Colonic mucosa (tissue), 4 donors: ENCODE measurements at places on chromosomes 16 and 17. TPM values are rescaled to one million over a fixed set of nuclear protein-coding genes. Genes with fewer than 3 reads are reported as not detected.

Gene SALL1
- 4.1 TPM for total RNA-seq

Gene PRSS21
- total RNA-seq, result 2.6 TPM

Gene NEUROD2
- total RNA-seq, result not detected

Gene C17orf100
- 1.9 TPM for total RNA-seq

Gene C16orf46
- total RNA-seq, result 0.40 TPM

Gene TNFRSF17
- 1.3 TPM for total RNA-seq

Gene NGFR
- 0.49 TPM for total RNA-seq

Gene PTX4
- not detected for total RNA-seq

Gene SLC22A31
- 1.3 TPM for total RNA-seq

DNA sequence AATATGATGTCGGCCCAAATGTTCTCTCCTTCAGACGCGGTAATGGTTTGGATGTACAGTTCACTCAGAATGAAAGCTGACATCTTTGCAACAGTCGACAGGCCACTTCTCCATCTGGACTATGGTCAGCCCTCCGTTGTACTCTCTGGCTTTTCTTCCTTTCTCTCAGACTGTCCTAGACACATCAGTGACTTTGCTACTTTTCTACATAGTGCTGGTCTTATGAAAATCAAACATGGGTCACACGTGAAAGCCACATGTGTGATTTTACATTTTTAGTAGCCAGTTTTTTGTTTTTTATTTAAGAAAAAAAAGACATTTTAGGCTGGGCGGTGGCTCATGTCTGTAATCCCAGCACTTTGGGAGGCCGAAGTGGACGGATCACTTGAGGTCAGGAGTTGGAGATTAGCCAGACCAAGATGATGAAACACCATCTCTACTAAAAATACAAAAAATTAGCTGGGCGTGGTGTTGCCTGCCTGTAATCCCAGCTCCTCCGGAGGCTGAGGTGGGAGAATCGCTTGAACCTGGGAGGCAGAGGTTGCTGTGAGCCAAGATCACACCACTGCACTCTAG lies 644.1 kb downstream of the KCNJ2 start:
- no peak for DNase-seq
- no peaks in the 10 kb centered on the region for H3K27me3 ChIP-seq
- no peak overlapping the region for H3K4me3 ChIP-seq
- no peaks in the 10 kb centered on the region for H3K4me1 ChIP-seq

GRCh38 chr16:52191531-52192134 lies 355.3 kb downstream of the TOX3 start:
- H3K4me1 ChIP-seq, result no peaks in the 10 kb centered on the region
- no peak overlapping the region for H3K4me3 ChIP-seq
- no peaks in the 10 kb centered on the region for H3K27me3 ChIP-seq
- H3K27ac ChIP-seq, result no peak overlapping the region

DNA sequence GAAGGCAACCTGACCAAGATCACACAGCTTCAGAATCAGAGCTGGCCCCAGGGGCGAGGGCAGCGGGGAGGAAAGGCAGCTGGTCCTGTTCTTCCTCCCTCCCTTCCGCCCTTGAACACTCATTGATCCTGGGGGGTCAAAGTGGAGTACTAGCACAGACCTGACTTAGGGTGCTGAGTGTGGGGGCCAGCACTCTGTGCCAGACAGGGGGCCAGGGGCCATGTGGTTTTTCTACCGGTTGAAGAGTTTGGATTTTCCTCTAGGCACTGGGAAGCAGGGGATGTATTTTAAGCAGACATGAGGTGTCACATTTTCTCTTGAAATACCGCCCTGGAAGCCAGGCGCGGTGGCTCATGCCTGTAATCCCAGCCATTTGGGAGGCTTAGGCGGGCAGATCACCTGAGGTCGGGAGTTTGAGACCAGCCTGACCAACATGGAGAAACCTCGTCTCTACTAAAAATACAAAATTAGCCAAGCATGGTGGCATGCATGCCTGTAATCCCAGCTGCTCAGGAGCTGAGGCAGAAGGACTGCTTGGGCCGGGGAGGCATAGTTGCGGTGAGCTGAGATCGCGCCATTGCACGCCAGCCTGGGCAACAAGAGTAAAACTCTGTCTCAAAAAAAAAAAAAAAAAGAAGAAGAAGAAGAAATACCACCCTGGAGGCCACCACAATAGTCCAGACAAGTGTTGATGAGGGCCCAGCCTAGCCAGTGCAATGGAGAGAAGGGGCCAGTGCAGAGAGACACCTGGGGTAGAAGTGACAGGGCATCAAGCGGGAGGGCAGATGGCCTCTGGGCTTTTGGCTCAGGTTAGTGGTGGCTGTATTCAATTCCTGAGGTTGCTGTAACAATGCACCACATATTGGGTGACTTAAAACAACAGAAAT lies 15.3 kb downstream of the OSBPL7 start:
- no peak for DNase-seq
- H3K4me1 ChIP-seq, result peaks cover 7% of the 10 kb centered on the region
- H3K4me3 ChIP-seq, result no peak overlapping the region
- no peak overlapping the region for H3K27ac ChIP-seq
- H3K27me3 ChIP-seq, result no peaks in the 10 kb centered on the region
- peaks cover 16% of the 10 kb centered on the region for H3K36me3 ChIP-seq

- DNase-seq, result no peak
- no peak overlapping the region for H3K27ac ChIP-seq
- H3K27me3 ChIP-seq, result no peaks in the 10 kb centered on the region
- no peaks in the 10 kb centered on the region for H3K36me3 ChIP-seq
- H3K4me3 ChIP-seq, result no peak overlapping the region
Observed at GRCh38 chr16:30491744-30492308, 19.3 kb downstream of the ITGAL start.

DNA sequence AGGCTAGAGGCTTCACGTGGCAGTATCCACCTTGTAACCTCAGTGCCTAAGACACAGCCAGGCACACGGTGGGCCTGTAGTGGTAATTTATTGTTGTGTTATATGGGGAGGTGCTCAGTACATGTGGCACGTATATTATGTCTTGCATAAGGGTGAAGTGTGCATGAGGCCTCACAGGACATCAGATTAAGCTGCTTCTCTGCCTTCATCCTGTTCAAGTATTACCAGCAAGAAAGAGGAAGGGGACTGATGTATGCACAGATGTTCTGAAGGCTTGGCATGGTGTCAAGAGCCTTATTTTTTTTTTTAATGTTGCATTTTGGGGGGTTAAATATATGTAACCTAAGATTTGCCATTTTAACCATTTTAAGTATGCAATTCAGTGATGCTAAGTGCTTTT lies 71.6 kb downstream of the ABCC1 start:
- peaks cover 8% of the 10 kb centered on the region for H3K4me1 ChIP-seq
- no peak for DNase-seq
- no peak overlapping the region for H3K4me3 ChIP-seq
- no peaks in the 10 kb centered on the region for H3K27me3 ChIP-seq
- H3K36me3 ChIP-seq, result no peaks in the 10 kb centered on the region

- DNase-seq, result no peak
- no peaks in the 10 kb centered on the region for H3K36me3 ChIP-seq
- H3K4me3 ChIP-seq, result no peak overlapping the region
Observed at GRCh38 chr16:49600536-49600935, 226.9 kb downstream of the C16orf78 start.

- H3K4me3 ChIP-seq, result no peak overlapping the region
- no peaks in the 10 kb centered on the region for H3K27me3 ChIP-seq
- no peaks in the 10 kb centered on the region for H3K36me3 ChIP-seq
- peaks cover 11% of the 10 kb centered on the region for H3K4me1 ChIP-seq
Observed at GRCh38 chr17:7356756-7357155, 1.8 kb downstream of the TMEM95 start.

DNA sequence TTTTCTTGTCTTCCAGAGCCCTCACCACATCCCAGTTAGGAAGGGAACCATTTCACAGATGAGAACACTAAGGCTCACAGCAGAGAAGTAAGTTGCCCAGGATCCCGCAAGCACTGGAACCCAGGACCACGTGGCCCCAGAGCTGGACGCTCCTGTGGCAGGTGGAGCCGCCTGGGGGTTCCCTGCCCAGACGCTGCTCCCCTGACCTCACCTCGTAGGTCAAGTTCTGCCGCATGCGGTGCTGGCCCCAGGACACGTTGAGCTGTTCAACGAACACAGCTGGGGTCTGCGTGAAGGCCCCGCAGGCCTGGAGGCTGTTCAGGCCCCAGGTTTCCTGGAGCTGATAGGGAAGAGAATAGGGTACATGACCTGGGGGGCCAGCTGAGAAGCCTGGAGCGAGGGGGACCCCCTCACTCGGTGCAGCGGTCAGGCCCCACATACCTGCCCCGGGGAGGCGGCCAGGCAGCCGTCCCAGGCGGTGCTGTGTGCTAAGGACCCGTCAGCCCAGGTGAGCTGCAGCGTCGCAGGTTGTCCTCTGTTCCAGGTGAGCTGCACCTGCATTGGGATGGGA lies 54.1 kb downstream of the RMI2 start:
- no peaks in the 10 kb centered on the region for H3K36me3 ChIP-seq
- DNase-seq, result no peak
- H3K27me3 ChIP-seq, result no peaks in the 10 kb centered on the region
- H3K4me3 ChIP-seq, result no peak overlapping the region
- H3K27ac ChIP-seq, result no peak overlapping the region

DNA sequence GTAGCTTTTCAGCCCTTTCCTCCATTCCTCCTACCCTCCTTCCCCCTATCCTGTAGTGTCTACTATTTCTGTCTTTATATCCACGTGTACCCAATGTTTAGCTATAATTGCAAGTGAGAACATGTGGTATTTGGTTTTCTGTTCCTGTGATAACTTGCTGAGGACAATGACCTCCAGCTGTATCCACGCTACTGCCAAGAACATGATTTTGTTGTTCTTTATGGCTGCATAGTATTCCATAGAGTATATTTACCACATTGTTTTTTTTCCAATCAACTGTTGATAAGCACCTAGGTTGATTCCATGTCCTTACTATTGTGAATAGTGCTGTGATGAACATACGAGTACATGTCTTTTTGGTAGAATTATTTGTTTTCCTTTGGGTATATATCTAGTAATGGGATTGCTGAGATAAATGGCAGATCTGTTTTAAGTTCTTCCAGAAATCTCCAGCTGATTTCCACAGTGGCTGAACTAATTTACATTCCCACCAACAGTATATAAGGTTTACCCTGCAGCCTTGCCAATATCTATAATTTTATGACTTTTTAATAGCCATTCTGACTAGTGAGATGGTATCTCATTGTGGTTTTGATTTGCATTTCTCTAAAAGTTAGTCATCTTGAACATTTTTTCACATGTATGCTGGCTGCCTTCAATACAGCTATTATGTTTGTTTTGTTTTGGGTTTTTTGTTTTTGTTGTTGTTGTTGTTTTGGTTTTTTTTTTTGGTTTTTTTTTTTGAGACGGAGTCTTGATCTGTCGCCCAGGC lies 10.9 kb upstream of the COPRS start:
- H3K4me1 ChIP-seq, result no peaks in the 10 kb centered on the region
- no peak for DNase-seq
- no peak overlapping the region for H3K4me3 ChIP-seq
- peaks cover 15% of the 10 kb centered on the region for H3K36me3 ChIP-seq

GRCh38 chr16:88622866-88623265 lies 15.5 kb upstream of the IL17C start:
- H3K27me3 ChIP-seq, result no peaks in the 10 kb centered on the region
- H3K4me1 ChIP-seq, result peaks cover 15% of the 10 kb centered on the region
- peaks cover 20% of the 10 kb centered on the region for H3K36me3 ChIP-seq
- DNase-seq, result no peak
- H3K4me3 ChIP-seq, result no peak overlapping the region

DNA sequence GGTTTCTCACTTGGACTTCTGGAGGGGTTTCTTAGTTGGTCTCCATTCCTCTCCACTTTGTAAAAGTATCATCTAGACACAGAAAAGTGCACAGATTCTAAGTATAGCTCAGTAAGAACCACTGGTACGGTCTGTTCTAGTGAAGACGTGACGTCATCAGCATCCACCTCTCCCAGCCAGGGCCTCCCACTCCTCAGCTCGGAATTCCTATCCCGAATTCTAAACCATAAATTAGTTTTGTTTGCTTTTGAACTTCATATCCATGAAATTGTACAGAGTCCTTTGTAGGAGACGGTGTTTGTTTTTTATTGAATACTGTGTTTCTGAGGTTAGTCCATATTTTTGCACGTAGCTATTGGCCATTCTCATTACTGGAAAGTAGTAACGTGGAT lies 25.5 kb downstream of the FOXK2 start:
- peaks cover 13% of the 10 kb centered on the region for H3K4me1 ChIP-seq
- H3K4me3 ChIP-seq, result no peak overlapping the region
- no peak for DNase-seq
- H3K36me3 ChIP-seq, result no peaks in the 10 kb centered on the region
- H3K27ac ChIP-seq, result no peak overlapping the region
- no peaks in the 10 kb centered on the region for H3K27me3 ChIP-seq

- no peak overlapping the region for H3K4me3 ChIP-seq
- no peak for DNase-seq
- no peaks in the 10 kb centered on the region for H3K27me3 ChIP-seq
- no peak overlapping the region for H3K27ac ChIP-seq
Observed at GRCh38 chr17:37605081-37605480, 4.1 kb downstream of the SYNRG start.

- no peaks in the 10 kb centered on the region for H3K27me3 ChIP-seq
- H3K36me3 ChIP-seq, result no peaks in the 10 kb centered on the region
- H3K4me1 ChIP-seq, result peaks cover 3% of the 10 kb centered on the region
- peak; percentile 44 for DNase-seq
- H3K4me3 ChIP-seq, result no peak overlapping the region
Observed at GRCh38 chr17:2814481-2815341, 18.5 kb downstream of the RAP1GAP2 start.

DNA sequence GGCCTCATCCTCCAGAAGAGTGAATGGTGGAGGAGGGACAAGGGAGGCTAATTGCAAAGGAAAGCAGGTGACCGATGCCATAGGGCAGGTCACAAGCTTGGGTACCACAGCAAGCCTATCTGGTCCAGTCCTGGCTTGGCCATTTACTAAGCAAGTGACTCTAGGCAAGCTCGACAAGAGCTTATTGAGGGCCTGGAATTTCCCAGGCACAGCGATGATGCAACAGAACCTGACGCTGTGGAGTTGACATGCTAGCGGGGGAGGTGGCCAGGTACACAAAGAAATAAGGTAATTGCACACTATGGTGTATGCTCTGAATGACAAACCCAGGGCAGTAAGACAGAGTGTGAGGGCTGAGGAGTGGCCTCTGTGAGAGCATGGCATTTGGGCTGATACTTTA lies 98.5 kb downstream of the PGS1 start:
- H3K27ac ChIP-seq, result no peak overlapping the region
- DNase-seq, result no peak
- no peaks in the 10 kb centered on the region for H3K4me1 ChIP-seq
- H3K27me3 ChIP-seq, result no peaks in the 10 kb centered on the region
- no peak overlapping the region for H3K4me3 ChIP-seq

DNA sequence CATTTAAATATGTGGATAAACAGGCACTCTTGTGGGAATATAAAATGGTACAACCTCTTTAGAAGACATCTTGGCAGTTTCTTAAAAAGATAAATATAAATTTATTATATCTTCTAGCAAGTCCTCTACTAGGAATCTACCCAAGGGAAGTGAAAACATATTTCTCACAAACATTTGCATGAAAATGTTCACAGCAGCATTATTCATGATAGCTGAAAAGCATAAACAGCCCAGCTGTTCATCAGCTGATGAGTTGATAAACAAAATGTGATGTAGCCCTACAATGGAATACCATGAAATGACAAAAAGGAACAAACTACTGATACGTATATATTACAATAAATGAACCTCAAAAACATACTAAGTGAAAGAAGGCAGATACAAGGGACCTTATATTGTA lies 12.0 kb downstream of the DGKE start:
- no peak overlapping the region for H3K4me3 ChIP-seq
- no peaks in the 10 kb centered on the region for H3K27me3 ChIP-seq
- H3K4me1 ChIP-seq, result no peaks in the 10 kb centered on the region
- no peak for DNase-seq
- no peak overlapping the region for H3K27ac ChIP-seq

GRCh38 chr17:72594248-72594647 lies 473.4 kb downstream of the SOX9 start:
- no peaks in the 10 kb centered on the region for H3K4me1 ChIP-seq
- H3K27ac ChIP-seq, result no peak overlapping the region
- H3K36me3 ChIP-seq, result no peaks in the 10 kb centered on the region
- H3K4me3 ChIP-seq, result no peak overlapping the region
- DNase-seq, result no peak
